Stimulated activated CD8-positive, alpha-beta memory T cell treated with anti-CD3 and anti-CD28 coated beads, Interleukin-12 subunit alpha, Interleukin-12 subunit beta, amount 100 ng/mL, for 1 hour (primary cell): ENCODE measurements at places on chromosomes 11 and 22.

DNA sequence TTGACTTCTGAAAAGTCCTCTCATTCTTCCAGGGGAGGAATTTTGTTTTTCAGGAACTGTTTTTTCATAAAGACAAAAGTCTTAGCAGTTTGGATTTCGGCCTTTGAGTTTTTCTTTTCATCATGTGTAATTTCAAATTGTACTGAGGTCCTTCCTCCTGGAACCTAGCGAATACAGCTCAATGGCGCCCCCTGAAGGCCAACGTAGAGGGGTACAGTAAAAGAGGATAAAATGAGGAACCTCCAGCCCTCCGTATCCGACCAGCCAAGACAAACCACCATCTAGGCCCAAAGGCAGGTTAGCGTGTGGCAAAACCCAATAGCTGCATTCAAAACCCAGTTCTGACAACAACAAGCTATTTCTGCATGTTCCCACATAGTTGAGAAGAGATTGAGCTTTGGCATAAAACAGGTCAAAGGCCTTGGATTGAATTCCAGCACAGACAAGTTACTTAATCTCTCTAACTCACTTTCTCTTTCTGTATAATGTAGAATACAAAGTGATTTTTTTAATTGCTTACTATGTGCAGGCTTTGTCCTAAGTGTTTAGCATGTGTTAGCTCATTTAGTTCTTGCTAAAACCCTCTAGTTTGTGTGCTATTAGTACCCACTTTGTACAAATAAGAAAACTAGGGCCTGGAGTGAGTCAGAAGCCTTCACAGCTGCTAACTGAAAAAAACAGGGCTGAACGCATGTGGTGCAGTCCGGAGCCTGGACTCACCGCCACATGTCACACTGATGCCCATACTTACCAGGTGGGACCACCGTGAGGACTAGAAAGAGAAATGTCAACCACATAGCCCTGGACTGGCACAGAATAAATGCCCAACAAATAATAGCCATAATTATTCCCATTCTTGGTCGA, 43.2 kb upstream of the ETS1 start:
- peak; percentile 91 for DNase-seq

DNA sequence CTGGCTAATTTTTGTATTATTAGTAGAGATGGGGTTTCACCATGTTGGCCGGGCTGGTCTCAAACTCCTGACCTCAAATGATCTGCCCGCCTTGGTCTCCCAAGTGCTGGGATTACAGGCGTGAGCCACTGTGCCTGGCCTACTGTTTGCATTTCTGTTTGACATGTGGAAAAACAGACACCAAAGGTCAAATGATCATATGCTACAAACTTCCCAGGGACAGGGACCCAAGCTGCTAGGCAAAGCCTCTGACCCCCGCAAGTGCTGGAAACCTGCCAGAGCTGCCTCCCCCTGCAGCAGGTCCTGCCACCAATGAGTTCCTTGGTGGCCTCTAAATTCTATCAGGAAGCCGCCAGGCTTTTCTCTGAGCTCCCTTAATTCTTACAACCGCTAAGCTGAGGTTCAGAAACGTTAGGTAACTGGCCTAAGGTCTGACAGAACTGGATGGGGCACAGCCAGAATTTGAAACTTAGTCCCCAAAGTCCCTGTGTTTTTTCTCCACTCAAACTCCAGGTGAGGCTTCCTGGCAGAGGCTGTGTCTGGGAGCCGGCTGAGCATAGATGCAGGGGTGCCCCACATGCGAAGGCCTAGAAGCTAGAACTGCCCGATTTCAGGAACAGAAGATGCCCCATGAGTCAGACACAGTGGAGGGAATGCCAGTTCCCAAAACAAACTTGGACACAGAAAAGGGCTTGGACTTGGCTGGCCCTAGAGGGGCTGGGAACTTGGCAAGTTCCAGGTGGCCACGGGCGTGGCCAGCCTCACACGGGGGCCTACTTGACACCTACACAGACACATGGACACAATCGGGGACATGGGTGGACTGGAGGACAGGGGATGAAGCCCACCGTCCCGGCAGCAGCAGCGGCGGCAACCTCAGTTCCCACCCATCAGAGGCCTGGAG, 7.4 kb downstream of the CSNK1E start:
- DNase-seq: no peak

DNA sequence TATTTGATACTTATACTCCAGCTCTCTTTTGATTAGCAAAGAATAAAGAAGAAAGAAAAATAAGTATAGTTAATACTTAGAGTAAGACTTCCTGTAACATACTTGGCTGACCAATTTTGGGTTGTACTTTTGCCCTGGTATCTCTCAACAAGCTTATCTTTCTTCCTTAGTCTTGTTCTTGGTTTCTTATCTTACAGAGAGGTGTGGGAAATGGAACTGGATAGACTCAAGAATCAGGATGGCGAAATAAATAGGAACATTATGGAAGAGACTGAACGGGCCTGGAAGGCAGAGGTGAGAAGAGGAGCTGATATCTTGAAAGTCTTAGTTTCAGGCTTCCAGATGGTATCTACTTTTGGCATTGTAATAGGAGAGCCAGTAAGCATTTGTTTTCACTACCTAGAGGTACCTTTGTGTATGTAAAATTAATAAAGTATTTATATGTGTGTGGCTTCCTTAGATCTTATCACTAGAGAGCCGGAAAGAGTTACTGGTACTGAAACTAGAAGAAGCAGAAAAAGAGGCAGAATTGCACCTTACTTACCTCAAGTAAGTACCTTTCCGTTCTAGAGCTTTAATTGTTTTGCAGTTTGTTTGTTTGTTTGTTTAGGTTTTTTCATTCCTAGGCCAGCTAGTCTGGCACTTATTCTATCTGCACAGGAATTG, 11.3 kb upstream of the BACE1-AS start:
- no peak for DNase-seq

GRCh38 chr11:65854852-65855837, 2.8 kb downstream of the CFL1 start:
- no peak for DNase-seq

DNA sequence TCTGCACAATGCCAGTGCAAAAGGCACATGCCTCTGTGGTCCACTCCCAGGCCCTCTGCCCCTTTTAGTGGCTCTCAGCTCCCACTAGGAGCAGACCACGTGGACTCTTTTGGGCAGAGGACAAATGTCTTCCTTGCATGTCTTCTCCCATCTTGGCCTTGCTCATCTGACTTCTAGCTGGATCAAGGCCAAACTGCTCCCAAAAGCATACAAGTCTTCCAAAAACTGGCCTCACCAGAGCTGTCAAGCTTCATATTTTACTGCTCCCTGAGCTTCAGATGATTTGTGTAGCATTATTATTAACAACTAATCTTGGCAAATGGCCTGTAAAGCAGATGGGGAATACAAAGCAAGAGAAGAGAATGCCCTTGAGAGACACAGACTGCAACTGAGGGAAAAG, 6.9 kb downstream of the SMPD1 start:
- DNase-seq: no peak

DNA sequence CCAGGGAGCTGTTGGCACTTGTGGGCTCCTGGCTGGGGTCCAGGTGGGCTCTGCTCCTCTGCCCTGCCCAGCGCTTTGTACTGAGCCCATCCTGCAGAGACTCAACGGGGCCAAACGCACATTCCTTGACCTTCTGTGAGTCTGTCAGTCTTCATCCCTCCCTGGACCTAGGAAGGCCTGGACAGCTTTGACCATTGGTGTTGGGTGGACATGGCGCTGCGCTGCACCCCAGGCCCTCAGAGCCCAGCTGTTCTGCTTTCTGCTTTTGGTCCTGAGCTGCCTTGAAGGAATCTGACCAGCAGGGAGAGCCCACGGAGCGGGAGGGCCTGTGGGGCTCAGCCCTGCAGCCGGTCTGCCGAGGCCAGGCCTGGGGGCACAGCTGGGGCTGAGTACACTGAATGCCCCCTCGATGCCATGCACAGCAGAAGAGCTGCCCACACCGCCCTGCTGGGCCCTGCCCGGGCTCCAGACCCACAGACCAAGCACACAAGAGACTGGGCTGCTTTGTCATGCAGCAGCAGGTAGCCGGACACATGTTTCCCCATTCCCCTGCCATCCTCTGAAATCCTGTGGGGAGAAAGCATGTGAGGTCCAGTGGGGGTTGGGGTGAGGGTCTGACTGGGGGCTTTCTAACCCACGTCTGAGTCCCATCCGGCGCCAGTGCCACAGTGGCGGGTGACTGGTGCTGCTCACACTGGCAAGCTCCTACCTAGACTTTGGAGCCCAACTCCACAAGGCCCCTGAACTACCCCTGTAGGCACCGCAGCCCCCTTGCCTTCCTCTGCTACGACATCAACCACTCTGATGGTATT, 24.1 kb upstream of the CCDC188 start:
- DNase-seq: no peak

- DNase-seq: no peak
These were observed 723 bp upstream of the CD82 start for GRCh38 chr11:44564670-44565210.

- DNase-seq: no peak
These were observed 8.2 kb downstream of the GSTT4 start for GRCh38 chr22:23997092-23997491.

GRCh38 chr11:67248653-67249052, 17.6 kb upstream of the GRK2 start:
- DNase-seq: no peak

DNA sequence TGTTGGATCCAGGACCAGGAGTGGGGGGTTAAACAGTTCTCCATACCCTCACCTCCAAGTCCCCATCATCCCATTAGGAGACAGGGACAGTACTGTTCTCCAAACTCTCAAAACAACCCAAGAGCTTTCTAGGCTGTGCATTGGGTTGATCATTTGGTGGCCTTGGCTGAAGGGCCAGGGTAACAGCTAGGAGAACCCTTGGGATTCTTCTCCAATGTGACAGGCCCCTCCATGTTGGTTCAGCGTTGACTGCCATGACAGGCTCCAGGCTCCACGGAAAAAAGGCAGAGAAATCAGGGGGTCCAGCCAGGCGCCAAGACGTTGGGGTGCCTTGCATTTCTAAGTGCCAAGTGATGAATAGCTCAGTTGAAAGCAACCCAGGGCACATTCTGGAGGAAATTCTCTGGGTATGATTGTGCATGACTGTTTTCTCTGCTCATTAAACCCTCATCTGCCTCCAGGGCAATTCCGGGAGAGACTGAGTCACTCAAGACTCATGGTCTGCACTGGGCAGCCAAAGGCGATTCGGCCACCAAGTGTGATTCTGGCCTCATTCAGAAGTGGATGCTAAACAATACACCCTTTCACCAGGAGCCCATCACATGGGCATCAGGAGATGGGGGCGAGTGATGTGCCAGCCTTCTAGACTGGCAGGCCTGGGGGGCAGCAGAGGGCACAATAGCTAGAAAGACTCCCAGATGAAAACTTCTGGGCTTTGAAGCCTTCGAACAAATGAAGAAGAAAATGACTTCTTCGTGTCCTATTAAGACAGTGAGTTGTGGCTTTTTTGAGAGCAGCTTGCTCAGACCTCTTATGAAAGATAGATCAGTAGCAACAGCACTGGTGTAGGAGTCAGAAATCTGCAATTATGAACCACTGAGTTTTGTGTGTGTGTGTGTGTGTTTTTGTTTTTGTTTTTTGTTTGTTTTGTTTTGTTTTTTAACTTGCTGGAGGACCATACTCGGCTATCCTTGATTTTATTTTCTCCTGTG, 27.7 kb downstream of the CD44 start:
- DNase-seq: no peak

GRCh38 chr11:36343436-36343835, 47.3 kb downstream of the PRR5L start:
- DNase-seq: no peak

GRCh38 chr22:46084943-46085827, 65.1 kb upstream of the PPARA start:
- no peak for DNase-seq

GRCh38 chr11:61971248-61972111, 4.0 kb upstream of the FTH1 start:
- DNase-seq: no peak

DNA sequence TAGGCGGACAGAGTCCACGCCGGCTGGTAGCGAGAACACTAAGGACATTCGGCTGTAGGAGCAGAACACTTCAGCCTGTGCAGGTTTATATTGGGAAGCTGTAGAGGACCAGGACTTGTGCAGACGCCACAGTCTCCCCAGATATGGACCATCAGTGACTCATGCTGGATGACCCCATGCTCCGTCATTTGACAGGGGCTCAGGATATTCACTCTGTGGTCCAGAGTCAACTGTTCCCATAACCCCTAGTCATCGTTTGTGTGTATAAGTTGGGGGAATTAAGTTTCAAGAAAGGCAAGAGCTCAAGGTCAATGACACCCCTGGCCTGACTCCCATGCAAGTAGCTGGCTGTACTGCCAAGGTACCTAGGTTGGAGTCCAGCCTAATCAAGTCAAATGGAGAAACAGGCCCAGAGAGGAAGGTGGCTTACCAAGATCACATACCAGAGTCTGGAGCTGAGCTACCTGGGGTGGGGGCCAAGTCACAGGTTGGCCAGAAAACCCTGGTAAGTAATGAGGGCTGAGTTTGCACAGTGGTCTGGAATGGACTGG, 17.2 kb downstream of the P2RY2 start:
- DNase-seq: no peak

DNA sequence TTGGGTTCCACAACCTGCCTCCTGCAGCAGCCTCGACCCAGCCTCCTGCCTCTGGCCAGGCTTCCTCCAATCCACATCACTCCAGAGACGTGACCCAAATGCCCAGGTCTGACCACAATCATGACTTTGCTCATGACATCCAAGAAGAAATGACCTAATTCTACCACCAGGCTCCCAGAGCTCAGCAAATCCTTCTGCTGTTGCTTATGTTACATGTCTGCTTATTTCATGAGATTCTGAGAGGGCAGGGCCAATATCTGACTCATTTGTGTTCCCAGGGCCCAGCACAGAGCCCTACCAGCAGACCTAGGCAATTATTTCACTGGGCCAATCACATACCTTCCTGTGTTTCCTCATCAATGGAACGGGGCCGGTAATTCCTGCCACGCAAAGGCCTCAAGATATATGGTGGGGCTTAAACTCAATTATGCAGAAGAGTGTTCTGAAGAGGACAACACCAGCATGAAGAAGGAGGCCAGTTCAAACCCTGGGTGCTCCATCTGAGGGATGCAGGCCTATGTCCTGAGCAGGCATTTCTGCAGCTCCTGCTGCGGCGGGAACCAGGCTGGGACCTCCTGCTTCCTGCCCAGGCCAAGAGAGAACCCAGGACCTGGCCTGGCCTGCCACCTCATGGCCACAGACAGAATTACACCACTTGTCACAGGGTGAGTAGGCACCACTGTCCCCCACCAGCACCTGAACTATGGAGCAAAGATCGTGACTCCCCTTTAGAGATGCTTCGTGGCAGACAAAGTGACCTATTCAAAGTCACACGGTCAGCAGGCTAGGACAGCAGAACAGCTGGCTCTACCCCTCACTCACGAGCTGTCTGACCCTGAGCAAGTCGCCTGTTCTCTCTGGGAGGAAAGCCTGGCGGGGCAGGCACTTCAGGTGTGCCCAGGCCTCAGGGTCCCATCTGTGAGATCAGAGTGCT, 5.9 kb downstream of the CENPM start:
- DNase-seq: peak; percentile 78

- DNase-seq: no peak
These were observed 7.6 kb upstream of the EXPH5 start for GRCh38 chr11:108601150-108601549.

DNA sequence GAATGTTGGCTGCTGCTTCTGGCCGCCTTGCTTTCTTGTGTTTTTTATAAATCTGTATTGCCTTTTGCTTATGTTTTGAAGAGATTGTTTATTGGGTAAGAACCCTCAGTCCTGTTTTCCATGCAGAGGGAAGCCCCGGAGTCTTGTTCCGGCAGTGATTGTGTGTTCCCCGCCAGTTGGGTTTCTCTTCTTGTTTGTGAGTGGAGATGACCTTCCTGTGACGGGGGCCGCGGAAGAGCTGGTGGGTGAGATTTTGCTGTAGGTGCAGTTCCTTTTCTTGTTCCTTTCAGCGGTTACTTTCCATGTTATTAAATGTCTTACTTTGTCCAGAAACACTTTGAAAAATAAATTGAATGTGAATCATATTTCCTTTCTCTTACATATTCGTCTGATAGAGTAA, 8.3 kb downstream of the TBC1D22A start:
- DNase-seq: no peak

- no peak for DNase-seq
These were observed 34.6 kb downstream of the OTOG start for GRCh38 chr11:17581732-17582053.
